ENCODE measurements at places on chromosomes 16 and 17.

GRCh38 chr17:38550661-38551060 is 55.1 kb downstream of the SRCIN1 start:
- no peak for DNase-seq

DNA sequence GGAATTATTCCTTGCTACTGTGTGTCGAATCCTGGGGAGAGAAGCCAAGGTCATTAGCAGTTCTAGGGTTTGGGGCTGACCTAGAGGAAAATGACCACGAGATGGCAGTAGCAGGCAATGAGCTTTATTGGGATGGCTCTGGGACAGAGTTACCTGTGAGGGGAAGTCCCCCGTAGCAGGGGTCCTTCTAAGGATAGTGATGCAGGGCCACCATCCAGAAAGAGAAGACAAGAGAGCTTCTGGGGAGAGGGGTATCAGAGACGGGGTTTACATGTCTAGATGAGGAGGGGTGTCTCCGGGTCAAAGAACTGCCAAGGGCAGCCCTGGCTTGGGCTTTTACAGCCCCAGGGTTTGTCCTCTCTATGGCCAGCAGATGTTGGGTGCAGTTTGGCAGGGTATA is 6.4 kb upstream of the GGT6 start:
- DNase-seq, result peak; percentile 9

GRCh38 chr16:72131036-72131435 is 37.4 kb downstream of the DHX38 start:
- no peak for DNase-seq

DNA sequence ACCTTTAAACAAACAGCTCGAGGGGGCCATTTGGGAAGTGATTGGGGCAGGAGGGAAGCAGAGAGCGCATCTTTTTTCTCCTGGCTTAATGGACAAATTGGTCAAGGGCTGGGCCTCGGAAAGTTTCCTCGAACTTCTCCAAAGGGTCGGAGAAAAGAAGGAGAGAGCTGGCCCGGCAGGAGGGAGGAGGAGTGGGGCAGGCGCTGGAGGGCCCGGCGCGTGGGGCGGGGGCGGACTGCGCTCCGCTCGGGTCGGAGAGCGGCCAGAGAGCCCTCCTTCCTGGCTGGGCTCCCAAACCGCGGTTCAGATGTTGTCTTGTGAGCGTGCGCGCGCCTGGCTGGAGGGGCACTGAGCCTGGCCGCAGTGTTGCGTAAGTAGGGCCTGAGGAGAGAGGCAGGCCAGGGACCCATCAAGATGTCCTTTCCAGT is 1.2 kb downstream of the MMP2 start:
- no peak for DNase-seq

- no peak for DNase-seq
Measured at GRCh38 chr16:85637061-85637807, 24.1 kb downstream of the GSE1 start.

GRCh38 chr16:84548971-84549844 is 44.7 kb upstream of the MEAK7 start:
- no peak for DNase-seq

DNA sequence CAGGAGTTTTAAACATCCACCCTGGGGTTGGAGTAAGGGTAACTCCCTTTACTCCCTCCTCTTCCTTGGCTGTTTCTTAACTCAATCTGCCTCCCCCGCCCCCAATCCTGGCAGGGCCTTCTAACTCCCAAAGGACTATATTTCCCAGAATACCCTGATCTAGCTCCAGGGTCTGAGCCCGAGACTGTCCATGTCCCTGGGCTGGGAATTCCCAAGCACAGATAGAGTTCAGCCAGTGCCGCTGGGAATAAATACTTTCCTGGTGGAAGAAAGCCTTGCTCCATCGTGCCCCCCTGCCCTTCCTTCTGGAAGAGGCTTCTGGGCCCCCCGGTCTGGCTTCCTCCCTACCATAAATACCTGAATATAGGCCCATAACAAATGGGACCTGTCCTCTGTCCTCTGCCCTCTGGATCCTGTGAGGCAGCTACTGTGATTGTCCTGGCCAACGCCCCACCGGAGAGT is 10.2 kb downstream of the BAHCC1 start:
- DNase-seq, result no peak

DNA sequence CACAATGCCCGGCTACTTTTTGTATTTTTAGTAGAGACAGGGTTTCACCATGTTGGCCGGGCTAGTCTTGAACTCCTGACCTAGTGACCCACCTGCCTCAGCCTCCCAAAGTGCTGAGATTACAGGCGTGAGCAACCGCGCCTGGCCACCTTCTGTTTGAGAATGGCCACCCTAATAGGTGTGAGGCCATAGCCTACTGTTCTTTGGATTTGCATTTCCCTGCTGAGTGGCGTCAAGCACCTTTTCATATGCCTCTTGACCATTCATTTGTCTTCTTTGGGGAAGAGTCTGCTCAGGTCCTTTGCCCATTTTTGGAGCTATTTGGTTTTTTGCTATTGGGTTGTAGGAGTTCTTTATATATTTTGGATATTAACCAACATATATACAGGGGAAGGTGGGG is 276.7 kb downstream of the PARN start:
- no peak for DNase-seq

DNA sequence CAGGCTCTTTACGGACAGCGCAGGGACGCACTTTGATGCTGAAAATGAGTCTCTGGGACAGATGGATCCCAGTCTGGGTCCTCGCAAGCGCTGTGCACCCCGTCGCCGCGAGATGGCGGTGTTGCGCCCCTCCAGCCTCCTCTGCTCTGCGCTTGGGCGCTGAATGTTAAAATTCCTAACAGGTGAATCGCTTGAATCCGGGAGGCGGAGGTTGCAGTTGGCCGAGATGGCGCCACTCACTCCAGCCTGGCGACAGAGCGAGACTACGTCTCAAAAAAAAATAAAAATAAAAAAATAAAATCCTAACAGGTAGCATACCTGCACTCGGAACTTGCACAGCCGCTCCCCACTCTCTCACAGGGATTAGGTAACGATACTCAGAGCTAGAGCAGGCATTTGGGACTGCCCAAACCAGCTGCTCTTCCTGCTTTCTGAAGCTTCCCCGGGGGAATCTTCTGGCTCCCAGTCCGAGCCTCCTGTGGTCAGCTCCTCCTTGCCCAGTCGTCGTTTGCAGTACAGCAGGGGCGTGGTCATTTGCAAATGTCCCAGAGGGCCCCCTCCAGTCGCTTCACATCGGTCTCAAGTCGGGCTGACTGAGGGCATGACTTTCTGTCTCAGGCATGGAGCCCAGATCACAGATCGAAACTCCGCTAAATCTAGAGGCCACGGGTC is 26.2 kb upstream of the OSGIN1 start:
- no peak for DNase-seq

DNA sequence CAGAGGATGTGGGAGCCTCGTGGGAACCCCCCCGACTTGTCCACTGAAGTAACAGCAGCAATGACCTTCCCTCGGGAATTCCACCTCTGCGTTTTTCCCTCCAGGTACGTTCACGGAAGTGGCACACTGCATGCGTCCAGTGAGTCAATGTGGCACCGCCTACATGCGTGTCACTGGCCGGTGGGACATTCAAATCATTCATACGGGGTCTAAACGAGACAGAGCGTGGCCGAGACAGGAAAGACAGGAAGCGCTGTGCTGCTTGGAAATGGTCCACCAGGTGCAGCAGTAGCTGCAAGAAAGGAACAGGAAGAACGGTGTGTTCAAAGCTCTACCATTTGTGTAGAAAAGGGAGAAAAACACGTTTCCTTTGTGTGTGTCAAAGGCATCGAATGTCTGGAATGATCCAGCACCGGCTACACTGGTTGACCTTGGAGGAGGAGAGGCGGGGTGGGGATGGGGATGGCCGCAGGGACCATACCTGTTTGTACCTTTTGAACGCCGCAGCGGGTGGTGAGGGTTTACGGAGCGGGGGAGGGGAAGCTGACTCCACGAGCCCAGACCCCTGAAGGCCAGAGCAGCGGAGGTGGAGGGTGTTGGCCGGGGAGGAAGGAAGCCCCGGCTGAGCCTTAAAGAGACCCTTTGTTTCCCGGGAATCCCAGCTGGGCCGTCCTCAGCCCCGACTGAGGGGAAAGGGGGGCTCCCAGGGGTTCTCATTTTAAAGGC is 1.7 kb upstream of the PGAP6 start:
- DNase-seq, result no peak

GRCh38 chr17:4948166-4948930 is at the start of gene PFN1:
PFN1 (minus strand) TSS chr17:4948530; CDS start chr17:4948394, 136 bp downstream.
- peak; percentile 55 for DNase-seq

DNA sequence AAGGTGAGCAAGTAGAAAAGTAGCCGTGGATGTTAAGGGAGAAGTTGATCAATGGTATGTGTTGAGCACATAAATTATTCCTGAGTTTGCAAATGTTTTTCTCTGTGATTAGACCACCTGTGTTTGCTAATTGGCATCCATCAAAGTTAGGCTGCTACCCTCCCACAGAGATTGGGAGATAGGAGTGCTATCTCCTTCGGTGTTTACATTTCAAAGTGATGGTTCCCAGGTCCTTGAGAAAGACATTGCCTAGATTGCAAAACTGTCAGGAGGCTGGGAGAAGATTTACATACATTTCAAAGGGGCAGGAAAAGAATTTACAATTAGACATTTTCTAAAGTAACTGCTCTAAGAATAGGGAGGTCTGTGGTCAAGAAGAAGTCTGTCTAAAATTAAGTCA is 54.3 kb upstream of the CNTNAP4 start:
- no peak for DNase-seq

- DNase-seq, result no peak
Measured at GRCh38 chr17:79791735-79792161, 5.1 kb downstream of the CBX8 start.

GRCh38 chr17:14098246-14098645 is 28.9 kb downstream of the COX10 start:
- DNase-seq, result no peak

DNA sequence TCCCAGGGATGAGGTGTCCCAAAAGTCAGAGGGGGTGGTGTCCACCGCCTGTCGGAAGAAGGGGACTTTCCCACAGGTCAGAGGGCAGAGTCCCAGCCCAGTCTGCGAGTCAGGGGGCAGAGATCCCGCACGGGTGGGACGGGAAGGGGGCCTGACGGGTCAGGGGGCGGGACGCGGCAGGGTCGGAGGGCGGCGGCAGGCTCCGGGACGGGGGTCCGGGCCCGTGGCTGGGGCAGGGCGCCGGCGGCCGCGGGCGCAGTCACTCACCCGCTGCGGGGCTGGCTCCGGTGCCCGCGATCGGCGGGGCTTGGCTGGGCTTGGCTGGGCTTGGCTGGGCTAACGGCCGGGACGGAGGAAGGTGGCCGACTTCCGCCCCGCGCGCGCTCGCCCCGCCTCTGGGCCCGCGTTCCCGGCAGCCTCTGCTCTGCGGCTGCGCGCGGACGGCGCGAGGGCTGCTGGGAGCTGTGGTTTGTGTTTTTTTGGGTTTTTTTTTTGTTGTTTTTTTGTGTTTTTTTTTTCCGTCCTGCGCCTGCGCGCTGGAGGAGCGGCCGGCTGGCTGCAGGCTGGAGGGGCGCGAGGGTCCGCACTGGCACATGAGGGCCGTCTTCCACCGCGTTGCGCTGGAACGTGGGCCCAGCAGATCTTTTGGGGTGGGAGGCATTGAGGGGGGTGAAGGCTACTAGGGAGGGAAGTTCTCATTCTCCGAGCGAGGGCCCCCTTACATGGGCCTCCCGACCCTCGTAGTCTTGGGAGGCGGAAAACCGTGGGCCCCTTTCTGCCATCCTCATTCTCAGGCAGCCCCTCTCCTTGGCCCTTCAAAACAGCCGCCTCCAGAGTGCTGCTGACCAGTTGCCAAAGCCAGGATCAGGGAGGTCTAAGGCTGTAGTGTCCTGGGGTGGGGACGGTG is at the start of gene CANT1:
CANT1 (minus strand) TSS at position 368 of the 907 bp plus-strand sequence. CDS start 12,142 bp downstream, outside the sequence.
- DNase-seq, result peak; percentile 15

DNA sequence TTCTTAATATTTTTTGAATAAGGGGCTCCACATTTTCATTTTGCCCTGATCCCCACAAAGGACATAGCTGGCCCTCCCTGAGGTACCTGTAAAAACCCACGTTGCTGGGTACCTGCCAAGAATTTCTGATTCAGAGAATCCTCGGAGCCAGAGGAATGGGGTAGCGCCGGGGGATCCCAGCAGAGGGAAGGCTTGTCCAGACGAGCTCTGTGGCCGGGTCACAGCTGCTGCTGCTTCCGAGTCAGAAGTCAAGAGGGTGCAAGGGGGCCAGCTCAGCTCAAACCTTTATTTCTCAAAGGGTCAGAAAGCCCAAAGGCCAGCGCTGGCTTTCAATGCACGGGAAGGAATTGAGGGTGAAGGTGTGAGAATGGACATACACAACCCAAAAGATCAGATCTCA is 68.9 kb upstream of the SDK2 start:
- DNase-seq, result no peak

DNA sequence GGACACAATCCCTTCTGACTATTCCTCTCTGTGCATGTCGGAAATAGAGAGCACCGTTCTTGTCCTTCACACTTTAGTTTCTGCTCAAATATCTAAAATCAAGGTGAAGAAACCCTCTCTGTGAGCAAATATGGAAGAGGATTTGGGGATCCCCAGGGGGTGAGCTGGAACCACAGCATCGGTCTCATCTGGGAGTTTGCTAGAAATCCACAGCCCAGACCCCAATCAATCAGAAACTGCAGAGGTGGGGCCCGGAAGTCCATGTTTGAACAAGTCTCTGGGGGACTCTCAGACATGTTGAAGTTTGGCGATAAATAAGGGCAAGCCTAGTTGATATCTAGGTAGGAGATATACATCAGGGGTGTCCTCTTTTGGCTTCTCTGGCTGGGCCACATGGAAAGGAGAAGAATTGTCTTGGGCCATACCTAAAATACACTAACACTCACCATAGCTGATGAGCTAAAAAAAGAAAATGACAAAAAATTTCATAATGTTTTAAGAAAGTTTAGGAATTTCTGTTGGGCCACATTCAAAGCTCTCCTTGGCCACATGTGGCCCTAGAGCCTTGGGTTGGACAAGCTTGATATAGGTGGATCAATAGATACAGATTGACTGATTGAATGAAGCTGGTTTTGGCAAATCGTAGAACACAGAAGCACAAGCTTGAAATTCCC is 168.0 kb upstream of the FOXF1 start:
- DNase-seq, result no peak

GRCh38 chr16:85683363-85683762 is 5.4 kb downstream of the GINS2 start:
- DNase-seq, result no peak

DNA sequence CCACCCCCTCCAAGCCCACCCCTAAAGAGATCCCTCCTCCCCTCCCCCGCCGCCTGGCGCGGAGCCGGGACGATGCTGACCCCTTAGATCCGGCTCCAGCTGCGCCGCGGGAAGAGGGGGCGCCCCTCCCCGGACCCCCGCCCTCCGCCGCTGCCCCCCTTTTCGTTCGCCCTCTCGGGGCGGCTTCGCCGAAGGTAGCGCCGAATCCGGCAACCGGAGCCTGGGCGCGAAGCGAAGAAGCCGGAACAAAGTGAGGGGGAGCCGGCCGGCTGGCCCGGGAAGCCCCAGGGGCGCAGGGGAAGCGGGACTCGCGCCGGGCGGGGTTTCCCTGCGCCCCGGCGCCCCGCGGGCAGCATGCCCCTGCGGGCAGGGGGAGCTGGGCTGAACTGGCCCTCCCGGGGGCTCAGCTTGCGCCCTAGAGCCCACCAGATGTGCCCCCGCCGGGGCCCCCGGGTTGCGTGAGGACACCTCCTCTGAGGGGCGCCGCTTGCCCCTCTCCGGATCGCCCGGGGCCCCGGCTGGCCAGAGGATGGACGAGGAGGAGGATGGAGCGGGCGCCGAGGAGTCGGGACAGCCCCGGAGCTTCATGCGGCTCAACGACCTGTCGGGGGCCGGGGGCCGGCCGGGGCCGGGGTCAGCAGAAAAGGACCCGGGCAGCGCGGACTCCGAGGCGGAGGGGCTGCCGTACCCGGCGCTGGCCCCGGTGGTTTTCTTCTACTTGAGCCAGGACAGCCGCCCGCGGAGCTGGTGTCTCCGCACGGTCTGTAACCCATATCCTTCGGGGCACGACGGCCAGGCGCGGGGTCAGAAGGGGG is 623 bp downstream of the CACNA1G start:
- no peak for DNase-seq
